ENCODE measurements at places on chromosomes 3 and 15.

GRCh38 chr15:98964466-98965133, 43.0 kb downstream of the PGPEP1L start:
- no peak for DNase-seq

DNA sequence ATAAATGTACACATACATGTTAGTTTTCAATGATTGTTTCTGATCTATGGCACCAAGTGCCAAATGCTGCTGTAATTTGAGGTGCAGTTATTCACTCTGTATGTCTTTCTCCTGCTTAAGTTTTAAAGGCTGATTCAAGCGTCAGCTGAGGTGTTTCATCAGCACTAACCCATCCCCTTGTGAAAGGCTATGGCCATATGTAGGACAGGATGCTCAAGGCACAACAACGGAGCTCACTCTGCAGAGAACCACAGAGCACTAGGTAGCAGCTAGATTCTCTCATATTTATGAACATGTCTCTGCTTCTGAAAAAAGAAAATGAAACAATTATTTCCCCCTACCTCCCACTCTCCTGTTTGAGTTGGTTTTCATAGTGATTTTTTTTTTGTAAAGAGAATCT, 340.0 kb upstream of the TMCO5A start:
- DNase-seq, result no peak

- no peak for DNase-seq
Measured at GRCh38 chr3:8576841-8577571, 67.6 kb downstream of the SSUH2 start.

GRCh38 chr15:36029606-36030210, 483.7 kb upstream of the DPH6 start:
- no peak for DNase-seq

DNA sequence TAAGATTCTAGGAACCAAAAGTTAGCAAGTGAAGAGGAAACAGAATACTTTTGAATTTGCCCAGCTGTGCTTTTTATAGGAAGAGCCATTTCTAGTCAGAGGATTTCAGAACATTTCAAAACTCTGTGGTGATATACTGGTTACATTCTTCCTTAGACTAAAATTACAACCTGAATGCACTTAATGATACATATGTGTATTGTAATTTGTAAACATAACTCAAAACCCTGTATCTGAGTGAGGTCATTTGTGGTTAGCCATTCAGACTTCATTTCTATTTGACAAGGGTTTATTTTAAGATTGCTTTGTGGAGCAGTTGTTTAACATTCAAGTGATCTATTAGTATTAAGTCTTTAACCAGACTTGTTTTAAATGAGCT, 59.4 kb upstream of the TRIM71 start:
- DNase-seq, result no peak
